KG1 (cell line): ENCODE measurements at places on chromosomes 2 and 18.

- DNase-seq = no peak
These were observed 86.0 kb downstream of the CDC42EP3 start for GRCh38 chr2:37585295-37585908.

- no peak for DNase-seq
These were observed 248.9 kb downstream of the TDRD15 start for GRCh38 chr2:21372654-21373053.

DNA sequence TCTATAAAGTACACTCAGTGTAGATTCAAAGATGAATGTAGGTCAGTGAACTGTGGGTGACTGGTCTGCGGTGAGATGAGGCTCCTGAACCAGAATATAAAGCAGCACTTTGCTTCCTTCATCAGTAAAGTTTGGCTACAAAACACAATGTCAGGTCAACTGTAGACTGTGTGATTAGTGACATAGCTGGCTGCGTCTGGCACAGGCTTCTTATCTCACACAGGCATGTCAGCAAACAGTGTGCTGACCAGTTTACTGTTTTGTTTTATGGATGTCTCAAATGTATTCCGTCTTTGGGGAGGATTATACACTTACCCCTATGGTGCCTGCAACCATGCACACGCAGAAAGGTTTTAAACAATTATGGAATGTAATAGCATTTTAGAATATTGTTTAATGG lies 87.1 kb downstream of the ZNF236 start:
- DNase-seq = no peak

GRCh38 chr2:157902692-157903091 lies 26.6 kb upstream of the ACVR1 start:
- no peak for DNase-seq

DNA sequence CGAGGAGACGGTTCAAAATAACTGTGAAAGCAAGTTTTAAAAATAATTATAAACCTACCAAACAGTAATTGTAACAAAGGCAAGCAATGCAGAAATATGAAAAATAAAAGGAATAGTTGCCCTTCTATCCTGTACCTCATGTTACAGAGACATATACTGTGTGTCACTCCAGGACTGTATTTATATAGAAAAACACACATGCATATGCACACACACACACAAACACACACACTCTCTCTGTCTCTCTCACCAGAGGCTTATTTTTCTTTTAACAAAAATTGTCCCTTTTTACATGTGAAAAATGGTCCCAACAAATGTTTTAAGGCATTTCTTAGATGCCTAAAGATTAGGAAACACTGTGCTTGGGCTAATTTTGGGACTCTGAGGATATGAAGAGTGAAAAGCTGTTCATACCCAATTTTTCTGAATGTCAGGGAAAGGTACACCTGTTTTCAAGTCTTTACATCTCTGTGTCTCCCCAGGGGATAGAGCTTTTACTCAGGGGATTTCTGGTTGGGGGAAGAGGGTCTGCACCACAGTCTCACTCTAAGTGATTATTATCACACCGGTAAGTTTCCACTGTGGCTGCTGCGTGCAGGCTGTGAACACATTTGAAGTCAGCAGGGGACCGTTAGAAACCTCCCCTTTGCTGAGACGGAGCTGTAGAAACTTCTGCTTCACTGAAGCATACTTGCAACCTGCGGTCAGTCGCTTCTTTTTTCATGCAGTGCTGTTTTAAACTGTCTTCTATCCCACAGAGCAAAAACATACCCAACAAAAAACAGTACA lies 51.4 kb upstream of the SPAG16 start:
- DNase-seq = peak; percentile 46

GRCh38 chr2:238081561-238081960 lies 18.6 kb upstream of the ESPNL start:
- DNase-seq = no peak

DNA sequence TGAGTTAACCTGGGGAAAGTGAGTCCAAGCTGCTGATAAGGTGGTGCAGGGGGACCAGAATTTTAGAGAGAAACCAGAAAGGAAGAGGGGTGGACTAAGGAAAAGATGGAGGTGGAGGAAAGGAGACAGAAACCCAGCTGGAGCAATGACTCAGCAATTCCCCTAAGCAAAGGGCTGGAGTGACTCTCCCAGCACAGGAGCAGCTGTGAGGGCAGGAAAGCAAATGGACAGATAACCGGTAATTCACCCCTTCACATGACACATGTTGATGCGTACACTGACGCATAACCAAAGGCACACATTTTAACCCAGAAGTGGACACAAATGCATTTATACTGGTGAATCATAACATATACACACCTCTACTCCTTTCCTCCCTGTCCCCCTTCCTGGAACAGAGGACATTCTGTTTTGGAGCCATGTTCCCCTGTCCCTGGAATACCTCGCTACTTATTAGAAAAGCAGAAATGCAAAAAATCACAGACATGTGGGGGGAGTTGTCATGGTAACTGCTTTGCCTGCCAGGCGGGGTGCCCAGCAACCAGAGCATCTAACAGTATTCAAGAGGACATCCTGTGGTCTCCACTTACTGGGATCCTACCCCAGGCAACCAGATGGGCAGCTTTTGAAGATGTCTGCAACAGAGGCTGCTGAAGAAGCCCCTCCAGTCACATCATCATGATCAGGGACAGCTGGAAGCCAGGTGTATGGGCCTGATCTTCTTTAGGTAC lies 4.7 kb downstream of the CDK5R2 start:
- DNase-seq = no peak

DNA sequence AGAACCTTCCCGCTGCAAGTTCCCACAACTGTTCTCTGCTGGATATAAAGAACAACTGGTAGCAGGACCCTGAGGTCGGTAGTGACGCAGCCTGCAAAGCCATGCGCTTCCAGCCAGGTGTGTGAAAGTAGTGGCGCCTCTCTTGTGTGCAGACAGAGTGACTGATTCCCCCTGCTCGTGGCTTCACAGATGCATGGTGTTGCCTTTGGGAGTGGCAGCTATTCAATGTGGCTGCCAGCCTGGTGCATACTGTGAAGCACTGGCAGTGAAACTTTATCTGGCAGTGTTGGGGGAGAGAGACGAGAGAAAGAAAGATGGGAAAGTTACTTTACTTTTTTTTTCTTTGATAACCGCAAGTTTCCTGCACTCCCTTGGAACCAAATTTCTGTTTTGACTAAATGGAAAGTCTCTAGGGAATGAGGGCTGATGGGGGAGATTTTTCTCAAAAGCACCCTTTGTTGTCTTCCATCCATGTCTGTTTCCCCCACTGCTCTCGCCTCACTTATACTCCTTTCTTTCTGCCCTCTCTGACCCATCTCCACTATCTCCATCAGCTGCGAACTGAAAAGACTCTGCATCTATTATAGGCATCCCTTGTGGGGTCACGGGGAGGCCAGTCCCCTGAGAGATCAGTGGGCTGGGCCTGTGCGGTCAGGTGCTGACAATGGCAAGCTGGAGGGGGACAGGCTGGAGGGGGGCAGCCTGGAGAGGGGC lies 90.0 kb upstream of the TNP1 start:
- DNase-seq = no peak

GRCh38 chr2:212845941-212846340 lies 305.5 kb downstream of the IKZF2 start:
- no peak for DNase-seq

GRCh38 chr2:153101187-153101586 lies 377.4 kb downstream of the RPRM start:
- no peak for DNase-seq

- no peak for DNase-seq
These were observed 93.1 kb downstream of the MDH1 start for GRCh38 chr2:63681896-63682295.

GRCh38 chr2:223576873-223577272 lies 25.3 kb downstream of the SCG2 start:
- DNase-seq = no peak

DNA sequence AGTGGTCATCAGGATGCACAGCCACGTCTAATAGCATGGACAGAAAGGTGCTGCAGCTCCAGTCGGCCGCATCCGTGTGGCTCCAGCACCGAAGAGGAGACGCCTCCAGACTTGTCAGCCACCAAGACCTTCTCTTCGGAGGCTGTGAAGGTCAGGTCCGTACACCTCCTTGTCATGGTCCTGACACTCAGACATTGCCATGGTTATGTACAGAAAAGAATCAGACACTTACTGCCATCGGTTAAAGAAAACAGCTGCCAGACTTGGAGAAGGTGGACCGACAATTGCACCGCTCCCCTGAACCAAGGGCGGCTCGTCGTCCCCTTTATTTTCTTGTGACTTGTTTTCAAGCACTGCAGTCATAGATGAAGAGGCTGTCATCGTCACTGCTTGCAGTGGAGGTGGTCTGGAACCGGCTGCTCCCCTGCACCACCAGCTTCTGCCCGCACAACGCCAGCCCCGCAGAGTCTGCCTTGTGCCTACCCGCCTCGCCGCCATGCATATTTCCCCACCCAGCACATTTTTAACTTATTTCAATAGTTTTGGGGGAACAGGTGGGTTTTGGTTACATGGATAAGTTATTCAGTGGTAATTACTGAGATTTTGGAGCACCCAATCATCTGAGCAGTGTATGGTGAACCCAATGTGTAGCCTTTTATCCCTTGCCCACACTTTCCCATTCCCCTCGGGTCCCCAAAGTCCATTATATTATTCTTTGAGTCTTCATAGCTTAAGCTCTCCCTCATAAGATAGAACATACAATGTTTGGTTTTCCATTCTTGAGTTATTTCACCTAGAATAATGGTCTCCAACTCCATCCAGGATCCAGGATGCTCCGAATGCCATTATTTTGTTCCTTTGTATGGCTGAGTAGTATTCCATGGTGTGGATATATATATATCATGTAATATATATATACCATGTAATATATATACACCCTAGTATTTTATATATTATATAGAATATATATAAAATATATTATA lies 18.1 kb downstream of the FBXO48 start:
- DNase-seq = no peak

DNA sequence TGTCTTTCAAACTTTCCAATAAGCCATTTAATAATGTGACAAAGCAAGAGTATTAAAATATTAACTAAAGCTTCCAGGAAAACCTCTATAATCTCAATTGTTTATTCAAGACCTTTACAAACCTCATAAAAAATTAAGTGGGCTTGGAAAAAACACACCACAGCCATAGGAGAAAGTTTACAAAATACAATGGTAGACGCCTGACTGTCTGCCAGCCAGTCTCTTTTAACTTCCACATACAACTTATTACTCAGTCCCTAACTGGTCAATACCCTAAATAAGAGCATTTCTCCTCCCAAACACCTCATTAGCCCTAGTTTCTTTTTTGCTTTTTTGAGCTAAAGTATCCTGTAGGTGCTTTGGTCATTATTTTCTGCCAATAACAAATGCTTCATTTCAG lies 247.4 kb upstream of the CYP26B1 start:
- DNase-seq = no peak

DNA sequence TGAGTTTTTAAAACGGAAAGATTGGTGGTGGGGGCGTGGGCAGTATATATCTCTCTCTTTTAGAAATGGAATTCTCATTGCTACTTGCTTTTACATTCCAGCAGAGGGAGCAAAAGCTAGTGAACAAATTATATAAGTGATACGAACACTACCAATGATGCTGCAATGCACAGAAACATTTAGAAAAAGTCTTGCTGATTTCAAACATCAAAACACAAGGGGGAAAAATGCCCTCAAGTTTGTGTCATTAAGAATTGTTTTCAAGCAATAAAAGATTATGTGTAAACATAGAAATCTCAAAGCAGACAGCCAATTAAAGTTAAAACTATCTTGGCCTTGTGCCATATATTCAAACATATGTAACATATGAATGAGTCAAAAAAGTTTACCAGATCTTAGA lies 296.3 kb upstream of the KCNJ3 start:
- no peak for DNase-seq

DNA sequence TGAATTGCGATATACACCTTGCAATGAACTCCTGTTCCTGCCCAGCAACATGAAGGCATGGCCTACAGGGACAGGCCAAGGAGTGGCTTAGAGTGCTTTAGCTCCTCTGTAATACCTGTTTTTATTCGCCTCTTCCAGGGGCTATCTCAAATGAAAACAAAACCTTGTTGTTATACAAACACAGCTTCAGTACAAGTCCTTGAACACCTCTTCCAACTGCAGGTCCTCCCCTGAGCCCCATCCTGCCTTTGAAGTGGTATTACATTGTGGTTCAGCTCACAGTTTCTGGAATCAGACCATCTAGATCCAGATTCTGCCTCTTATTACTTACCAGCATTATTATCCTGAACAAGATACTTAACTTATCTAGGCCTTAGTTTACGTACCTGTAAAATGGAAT lies 83.0 kb upstream of the HNRNPA3 start:
- DNase-seq = no peak

GRCh38 chr2:74551942-74552913 lies 1.5 kb downstream of the LOXL3 start:
- DNase-seq = no peak

DNA sequence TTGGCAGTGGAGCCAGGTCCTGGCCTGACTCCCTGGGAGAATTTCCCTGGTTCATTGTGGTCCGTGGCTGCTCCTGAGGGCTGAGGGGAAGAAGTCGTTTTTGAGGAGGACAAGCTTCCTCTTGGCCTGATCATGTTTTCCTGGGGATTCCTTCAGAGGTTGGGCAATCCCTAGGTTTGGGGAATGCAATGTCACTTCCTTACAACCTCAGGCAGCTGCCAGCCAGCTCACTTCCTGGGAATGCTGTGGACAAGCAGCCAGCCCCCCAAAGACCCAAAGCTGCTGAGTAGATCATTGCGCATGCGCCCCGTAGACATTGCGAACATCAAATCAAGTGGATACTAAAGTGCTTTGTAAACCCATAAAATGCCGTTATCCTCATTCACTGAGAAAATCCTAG lies 7.7 kb upstream of the DNMT3A start:
- no peak for DNase-seq

- DNase-seq = no peak
These were observed 14.5 kb upstream of the LRPPRC start for GRCh38 chr2:44010266-44010665.

DNA sequence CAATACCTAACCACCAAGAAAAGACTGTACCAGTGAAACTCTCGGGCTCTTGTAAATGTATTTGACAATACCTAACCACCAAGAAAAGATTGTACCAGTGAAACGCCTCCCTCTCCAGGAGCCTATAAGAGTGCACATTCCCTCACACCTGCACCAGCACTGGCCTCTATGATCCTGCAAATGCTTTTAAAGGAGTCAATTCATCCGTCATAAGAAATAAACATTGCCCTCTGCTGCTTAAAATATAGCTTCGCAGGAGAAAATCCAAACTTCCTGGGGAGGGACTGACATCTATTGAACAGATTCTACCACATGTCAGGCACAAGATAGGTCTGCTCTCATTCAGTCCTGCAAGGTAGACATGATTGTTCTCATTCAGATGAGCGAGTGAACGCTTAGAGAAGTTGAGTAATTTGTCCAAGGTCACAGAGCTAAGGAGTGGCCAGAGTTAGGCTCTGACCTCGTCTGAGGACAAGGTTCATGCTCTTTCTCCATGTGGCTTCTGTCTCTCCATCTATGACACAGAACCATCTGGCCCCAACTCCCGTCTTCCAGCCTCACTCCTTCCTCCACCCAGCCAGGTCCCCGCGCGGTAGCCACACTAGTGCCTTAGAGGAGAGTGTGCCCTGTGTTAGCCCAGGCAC lies 38.7 kb downstream of the MCFD2 start:
- peak; percentile 41 for DNase-seq

- DNase-seq = no peak
These were observed 47.4 kb upstream of the BIN1 start for GRCh38 chr2:127154396-127154795.

GRCh38 chr2:46308081-46308480 lies 10.9 kb downstream of the EPAS1 start:
- DNase-seq = no peak
